Sigmoid colon (tissue), 7 donors: ENCODE measurements at places on chromosomes 13 and 19.

DNA sequence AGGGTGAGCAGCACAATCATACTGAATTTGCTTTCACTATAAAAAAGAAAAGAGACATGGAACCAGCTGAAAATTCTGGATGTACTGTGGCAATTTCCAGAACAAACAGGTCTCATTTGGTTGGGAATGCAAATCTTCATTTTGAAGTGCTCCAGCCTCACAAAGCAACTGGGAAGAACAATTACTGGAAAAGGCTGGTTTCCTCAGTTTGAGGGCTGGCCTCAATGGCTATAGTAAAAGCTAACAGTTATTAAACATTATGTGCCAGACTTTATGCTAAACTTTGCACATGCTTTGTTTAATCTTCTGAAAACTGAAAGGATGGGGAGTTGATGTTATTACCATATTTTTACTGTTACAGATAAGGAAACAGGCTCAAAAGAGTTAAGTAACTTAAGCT is 3.0 kb downstream of the OBI1 start:
- H3K4me1 ChIP-seq, result peaks cover 20% of the 10 kb centered on the region
- H3K27ac ChIP-seq, result no peak overlapping the region
- H3K4me3 ChIP-seq, result no peak overlapping the region
- no peaks in the 10 kb centered on the region for H3K36me3 ChIP-seq
- DNase-seq, result no peak
- H3K27me3 ChIP-seq, result no peaks in the 10 kb centered on the region

- no peaks in the 10 kb centered on the region for H3K27me3 ChIP-seq
- H3K4me1 ChIP-seq, result peaks cover 49% of the 10 kb centered on the region
- peak within 1 kb of the TSS; percentile 64 for H3K27ac ChIP-seq
- peak within 1 kb of the TSS; percentile 95 for H3K4me3 ChIP-seq
These were observed at the start of gene MAP1S for GRCh38 chr19:17718947-17719711. TSS of gene MAP1S (plus strand) at chr19:17719480. CDS start at chr19:17719503, 23 bp downstream.

- no peak overlapping the region for H3K4me3 ChIP-seq
- DNase-seq, result no peak
- H3K36me3 ChIP-seq, result no peaks in the 10 kb centered on the region
- H3K27me3 ChIP-seq, result no peaks in the 10 kb centered on the region
- no peak overlapping the region for H3K27ac ChIP-seq
These were observed 33.5 kb upstream of the CSNK1A1L start for GRCh38 chr13:37138926-37139325.

DNA sequence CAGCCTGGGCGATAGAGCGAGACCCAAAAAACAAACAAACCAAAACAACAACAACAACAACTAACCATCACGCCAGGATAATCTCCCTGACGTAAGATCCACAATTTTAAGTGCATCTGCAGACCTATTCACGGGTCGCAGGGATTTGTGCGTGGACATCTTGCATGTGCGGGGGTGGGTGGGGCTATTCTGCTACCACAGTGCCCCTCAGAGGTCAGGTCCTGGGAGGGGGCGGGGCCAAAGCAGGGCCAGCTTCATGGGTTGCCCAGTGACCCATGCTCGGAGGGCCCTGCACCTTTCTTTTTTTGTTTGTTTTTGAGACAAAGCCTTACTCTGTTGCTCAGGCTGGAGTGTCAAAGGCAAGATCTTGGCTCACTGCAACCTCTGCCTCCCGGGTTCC is 2.6 kb upstream of the CDC42EP5 start:
- DNase-seq, result no peak
- peaks cover 56% of the 10 kb centered on the region for H3K27me3 ChIP-seq
- no peak overlapping the region for H3K27ac ChIP-seq
- H3K36me3 ChIP-seq, result no peaks in the 10 kb centered on the region

GRCh38 chr13:79966493-79966895 is 374.4 kb downstream of the SPRY2 start:
- no peak overlapping the region for H3K27ac ChIP-seq
- H3K27me3 ChIP-seq, result no peaks in the 10 kb centered on the region
- H3K36me3 ChIP-seq, result no peaks in the 10 kb centered on the region

- peak overlapping the region; percentile 59 for H3K27ac ChIP-seq
- DNase-seq, result no peak
- no peaks in the 10 kb centered on the region for H3K36me3 ChIP-seq
These were observed 4.6 kb downstream of the STARD13 start for GRCh38 chr13:33280923-33281322.

DNA sequence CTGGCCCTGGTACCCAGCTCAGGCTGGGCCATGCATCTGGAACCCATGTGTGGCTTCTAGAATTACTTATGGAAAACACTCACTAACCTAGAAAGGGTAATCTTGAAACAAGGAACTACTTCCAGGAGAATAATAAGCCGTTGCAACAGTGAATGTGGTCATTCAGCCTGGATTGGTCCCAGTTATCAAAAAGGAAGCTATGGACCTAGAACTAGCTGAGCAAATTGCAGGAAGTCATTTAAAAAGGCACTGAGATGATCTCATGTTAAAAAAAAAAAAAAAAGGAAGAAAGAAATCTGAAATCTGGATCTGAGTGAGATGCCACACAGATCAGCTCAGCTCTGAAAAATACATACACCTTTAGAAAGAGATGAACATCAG is 59.6 kb downstream of the DCT start:
- H3K4me3 ChIP-seq, result no peak overlapping the region
- H3K4me1 ChIP-seq, result no peaks in the 10 kb centered on the region
- no peaks in the 10 kb centered on the region for H3K36me3 ChIP-seq
- no peak overlapping the region for H3K27ac ChIP-seq
- no peak for DNase-seq

DNA sequence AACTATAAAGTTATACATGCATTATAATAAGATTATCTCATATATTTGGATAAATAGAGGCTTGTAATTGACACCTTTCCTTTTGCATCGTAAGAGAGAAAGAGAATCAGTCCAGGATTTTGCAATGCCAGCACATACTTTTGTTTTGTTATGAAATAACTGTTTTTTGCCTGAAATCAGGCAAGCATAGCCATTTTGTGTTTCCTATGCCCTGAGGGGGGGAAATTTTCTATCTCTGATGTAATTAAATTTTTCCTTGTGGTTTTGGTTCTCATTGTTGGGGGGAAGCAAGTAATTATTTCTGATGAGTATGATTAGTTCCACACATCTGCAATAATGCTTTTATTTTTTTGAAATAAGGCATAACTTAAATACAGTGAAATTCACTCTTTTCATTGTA is 229.4 kb downstream of the NDFIP2 start:
- H3K4me3 ChIP-seq, result no peak overlapping the region
- no peaks in the 10 kb centered on the region for H3K27me3 ChIP-seq
- H3K36me3 ChIP-seq, result no peaks in the 10 kb centered on the region
- DNase-seq, result no peak

- H3K27me3 ChIP-seq, result no peaks in the 10 kb centered on the region
- H3K4me1 ChIP-seq, result no peaks in the 10 kb centered on the region
- peak; percentile 71 for DNase-seq
- H3K27ac ChIP-seq, result no peak overlapping the region
- H3K36me3 ChIP-seq, result no peaks in the 10 kb centered on the region
These were observed 37.6 kb downstream of the KCTD12 start for GRCh38 chr13:76848596-76848995.

DNA sequence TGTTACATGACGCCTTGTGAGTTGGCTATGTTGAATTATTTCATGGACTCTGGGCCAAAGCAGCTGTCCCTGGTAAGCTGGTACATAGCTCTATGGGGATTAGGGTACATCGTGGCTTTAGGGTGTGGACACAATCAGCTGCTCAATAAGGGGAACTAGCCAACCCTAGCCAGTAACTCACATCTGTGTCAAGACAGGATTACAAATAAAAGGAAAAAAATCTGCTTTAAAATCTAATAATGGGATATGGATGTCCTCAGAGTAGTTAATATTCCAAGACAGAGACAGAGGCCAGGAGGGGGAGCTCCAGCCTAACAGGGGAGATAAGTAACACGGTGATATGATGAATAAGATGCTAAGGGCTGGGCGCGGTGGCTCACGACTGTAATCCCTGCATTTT is 21.1 kb upstream of the ZNF766 start:
- H3K4me1 ChIP-seq, result no peaks in the 10 kb centered on the region
- no peaks in the 10 kb centered on the region for H3K27me3 ChIP-seq
- H3K27ac ChIP-seq, result no peak overlapping the region
- no peak for DNase-seq
- no peaks in the 10 kb centered on the region for H3K36me3 ChIP-seq
- H3K4me3 ChIP-seq, result no peak overlapping the region

DNA sequence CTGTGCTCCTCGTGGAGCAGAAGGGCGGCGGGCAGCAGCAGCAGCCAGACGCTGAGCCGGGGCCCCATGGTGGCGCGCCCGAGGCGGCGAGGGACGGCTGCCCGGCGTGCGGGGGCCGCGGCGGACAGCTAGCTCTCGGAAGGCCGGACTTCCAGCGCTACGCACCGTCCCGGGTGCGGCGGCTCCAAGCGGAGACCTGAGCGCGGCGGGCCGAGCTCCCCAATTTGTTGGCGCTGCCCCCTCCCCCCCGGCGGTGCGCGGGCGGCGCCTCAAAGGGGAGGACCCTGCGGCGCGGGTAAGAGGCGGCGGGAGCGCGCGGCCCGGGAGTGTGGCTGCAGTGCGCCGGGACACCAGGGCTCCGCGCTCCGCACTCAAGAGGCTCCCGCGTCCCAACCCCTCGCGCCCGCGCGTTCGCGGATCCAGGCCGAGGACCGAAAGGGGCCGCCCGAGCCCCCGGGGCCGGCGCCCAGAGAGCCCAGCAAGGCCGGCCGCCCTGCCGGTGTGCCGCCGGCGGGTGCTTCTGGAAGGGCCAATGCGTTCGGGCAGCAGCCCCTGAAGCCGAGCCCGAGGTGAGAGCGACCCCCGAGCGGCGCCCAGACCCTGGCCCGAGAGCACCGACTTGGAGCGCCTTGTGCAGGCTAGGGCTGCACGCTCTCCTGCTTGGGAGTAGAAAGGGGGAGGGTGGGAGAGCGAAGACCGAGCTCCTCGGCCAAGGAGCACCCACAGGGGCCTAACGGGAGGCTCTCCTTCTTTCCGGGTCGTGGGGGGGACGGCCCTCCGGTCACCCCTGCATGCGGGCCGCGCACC is at the start of the genes COL4A1 and COL4A2:
COL4A1 (minus strand) TSS at position 198 of the 807 bp plus-strand sequence; CDS start at position 68, 130 bp downstream.
COL4A2 (plus strand) TSS at position 325 of the 807 bp plus-strand sequence. CDS start 620 bp downstream, outside the sequence.
- H3K4me3 ChIP-seq, result peak within 1 kb of the TSS; percentile 99
- peak within 1 kb of the TSS; percentile 99 for H3K27ac ChIP-seq
- no peaks in the 10 kb centered on the region for H3K27me3 ChIP-seq
- peaks cover 63% of the 10 kb centered on the region for H3K4me1 ChIP-seq
- DNase-seq, result peak; percentile 95
- H3K36me3 ChIP-seq, result no peaks in the 10 kb centered on the region

- H3K36me3 ChIP-seq, result no peaks in the 10 kb centered on the region
- DNase-seq, result no peak
- H3K27me3 ChIP-seq, result no peaks in the 10 kb centered on the region
- H3K4me1 ChIP-seq, result no peaks in the 10 kb centered on the region
- H3K4me3 ChIP-seq, result no peak overlapping the region
- H3K27ac ChIP-seq, result no peak overlapping the region
These were observed 11.5 kb upstream of the SERPINE3 start for GRCh38 chr13:51327961-51328360.

- peak; percentile 96 for DNase-seq
- no peaks in the 10 kb centered on the region for H3K27me3 ChIP-seq
- peaks cover 31% of the 10 kb centered on the region for H3K4me1 ChIP-seq
- peak overlapping the region; percentile 42 for H3K27ac ChIP-seq
- H3K36me3 ChIP-seq, result no peaks in the 10 kb centered on the region
- H3K4me3 ChIP-seq, result peak overlapping the region; percentile 46
These were observed 1.9 kb downstream of the GNG8 start for GRCh38 chr19:46634045-46634655.
